ENCODE measurements at places on chromosomes 2 and 18.

- DNase-seq = no peak
Observed at GRCh38 chr2:230908092-230908594, 16.9 kb downstream of the GPR55 start.

DNA sequence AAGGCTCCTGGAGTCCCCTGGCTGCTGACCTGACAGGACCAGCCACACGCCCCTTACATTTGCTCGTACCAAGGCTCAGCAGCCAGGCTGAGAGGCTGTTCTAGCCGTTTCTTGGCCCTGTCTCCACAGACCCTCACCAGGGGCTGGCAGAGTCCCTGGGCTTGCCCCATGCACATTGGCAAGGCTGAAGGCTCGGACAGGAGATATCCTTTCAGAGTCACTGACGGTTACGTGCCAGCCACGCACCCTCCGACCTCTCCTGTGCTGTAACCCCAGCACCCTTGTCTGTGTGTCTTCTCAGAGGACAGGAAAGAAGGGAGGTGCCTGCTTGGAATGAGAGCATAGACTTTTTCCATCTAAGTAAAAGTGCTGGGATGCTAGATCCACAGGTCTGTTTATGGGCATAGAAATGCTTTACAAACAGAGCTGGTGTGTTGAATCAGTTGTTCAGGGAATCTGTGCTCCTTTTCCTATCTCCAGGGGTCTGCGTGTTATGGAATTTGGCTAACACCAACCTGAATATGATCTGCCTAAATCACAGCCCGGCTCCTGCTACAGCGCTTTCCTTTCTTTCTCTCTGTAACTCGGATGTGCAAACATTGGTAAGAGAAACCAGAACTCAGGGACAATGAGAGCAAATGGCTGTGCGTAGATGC lies 41.0 kb downstream of the COPS8 start:
- DNase-seq = no peak

DNA sequence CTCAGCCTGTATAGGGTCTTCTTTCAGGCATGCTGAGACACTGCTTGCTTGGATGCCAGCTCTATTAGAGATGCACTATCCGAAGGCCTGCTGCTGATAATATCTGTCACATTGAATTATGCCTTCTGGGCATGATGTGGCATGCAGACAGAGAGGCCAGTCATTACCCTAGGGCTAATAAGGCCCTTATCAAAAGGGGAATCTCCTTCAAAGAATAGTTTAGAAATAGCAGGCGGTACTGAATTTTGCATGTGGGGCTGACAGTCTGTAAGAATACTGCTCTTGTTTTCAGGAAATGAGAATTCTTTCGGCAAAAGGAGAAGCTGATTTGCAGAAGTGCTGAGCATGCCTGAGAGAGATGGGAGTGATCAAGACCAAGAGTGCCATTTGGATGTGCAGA lies 13.1 kb upstream of the LHCGR start:
- peak; percentile 9 for DNase-seq

GRCh38 chr18:66438711-66439536 lies 165.0 kb downstream of the CDH19 start:
- DNase-seq = no peak

DNA sequence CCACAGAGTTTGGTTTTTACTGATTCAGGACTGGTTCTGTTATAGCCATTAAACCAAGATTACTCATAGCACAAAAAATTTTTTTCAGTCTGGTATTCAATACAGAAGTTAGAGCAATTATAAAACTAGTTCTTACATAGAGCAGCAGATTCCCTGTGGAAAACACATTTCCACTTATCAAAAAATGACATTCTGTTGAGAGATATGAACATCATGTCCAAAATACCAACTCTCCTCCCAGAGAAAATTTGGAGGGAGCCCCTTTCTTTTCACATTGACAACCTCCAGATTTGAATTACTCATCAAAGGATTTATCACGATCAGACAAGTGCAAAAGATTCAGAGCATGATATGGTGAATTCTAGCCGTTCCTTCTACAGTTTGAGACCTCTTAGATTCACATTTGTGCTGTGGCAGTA lies 126.8 kb upstream of the SERPINE2 start:
- DNase-seq = no peak

DNA sequence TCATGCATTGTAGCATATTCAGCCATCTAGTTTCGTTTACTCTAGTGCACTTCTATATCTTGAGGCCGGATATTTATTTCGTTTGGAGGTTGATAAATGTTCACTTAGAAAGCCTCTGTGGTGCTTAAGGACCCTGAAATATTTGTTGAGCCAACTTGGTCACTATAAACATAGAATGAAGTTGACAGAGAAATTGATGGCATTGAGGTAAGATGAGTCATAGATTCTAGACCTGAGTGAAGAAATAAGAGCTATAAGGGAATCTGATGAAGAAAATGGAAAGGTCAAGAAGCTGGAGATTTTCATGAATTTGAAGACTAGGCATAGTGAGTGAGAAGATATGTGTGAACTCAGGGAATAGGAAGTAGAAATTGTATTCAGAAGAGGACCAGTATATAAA lies 35.9 kb downstream of the EPC2 start:
- no peak for DNase-seq

DNA sequence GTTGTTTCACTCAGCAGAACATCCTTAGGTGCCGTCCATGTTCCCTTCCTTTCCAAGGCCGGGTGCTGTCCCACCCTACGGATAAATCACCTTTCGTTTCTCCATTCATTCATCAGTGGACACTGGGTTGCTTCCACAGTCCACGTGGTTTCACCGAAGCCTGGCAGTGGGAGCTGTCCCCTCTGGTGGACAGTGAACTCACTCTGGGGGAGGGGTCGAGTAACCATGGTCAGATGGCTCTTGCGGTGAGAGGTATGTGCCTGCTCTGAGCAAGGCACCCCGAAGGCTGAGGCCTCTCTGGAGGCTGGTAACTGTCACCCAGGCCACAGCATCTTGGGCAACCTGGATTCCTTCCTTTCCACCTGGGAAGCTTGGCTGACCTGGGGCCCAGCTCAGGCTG lies 61.5 kb upstream of the TWIST2 start:
- DNase-seq = no peak

GRCh38 chr18:51196811-51197660 lies 445 bp downstream of the MEX3C start:
- no peak for DNase-seq

Data from NCI-H1417 treated with DMSO at 0.1 percent for 48 hours (cell line).